Osteoblast (primary cell): ENCODE measurements at places on chromosomes 7 and 10.

DNA sequence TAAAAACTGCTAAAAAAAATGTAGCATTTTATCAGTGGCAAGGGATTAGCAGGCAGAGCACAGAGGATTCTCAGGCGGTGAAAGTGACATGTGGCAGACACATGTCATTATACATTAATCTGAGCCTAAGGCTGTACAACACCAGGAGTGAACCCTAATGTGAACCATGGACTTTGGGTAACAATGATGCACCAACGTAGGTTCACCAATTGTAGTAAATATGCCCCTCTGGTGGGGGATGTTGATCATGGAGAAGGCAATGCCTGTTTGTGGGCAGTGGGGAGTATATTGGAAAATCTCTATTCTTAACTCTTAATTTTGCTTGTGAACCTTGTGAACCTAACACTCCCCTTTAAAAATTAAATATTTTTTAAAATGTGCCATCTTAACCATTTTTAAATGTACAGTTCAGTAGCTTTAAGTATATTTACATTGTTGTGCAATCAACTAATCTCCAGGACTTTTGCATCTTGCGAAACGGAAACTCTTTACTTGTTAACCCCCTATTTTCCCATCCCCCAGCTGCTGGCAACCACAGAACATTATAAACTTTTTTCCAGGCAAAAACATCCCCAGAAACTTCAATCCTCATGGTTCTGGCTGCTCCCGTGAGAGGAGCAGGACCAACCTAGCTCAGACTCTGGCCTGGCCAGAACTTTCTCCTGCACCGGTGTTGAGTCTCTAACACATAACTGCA lies 29.9 kb downstream of the LRRC20 start:
- DNase-seq: no peak

DNA sequence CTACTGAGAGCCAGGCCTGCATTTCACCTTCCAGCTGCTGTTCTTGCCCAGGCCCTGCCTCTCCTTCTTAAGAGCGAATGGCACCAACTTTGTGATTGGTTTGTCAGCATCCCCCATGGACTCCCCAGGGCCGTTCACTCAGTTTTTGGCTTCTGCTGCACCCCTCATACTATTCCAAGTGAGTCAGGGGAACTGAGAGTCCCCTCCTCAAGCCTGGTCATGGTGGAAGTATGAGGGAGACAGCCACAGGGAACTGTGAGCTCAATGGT lies 62.4 kb upstream of the ANTXRL start:
- no peak for DNase-seq

DNA sequence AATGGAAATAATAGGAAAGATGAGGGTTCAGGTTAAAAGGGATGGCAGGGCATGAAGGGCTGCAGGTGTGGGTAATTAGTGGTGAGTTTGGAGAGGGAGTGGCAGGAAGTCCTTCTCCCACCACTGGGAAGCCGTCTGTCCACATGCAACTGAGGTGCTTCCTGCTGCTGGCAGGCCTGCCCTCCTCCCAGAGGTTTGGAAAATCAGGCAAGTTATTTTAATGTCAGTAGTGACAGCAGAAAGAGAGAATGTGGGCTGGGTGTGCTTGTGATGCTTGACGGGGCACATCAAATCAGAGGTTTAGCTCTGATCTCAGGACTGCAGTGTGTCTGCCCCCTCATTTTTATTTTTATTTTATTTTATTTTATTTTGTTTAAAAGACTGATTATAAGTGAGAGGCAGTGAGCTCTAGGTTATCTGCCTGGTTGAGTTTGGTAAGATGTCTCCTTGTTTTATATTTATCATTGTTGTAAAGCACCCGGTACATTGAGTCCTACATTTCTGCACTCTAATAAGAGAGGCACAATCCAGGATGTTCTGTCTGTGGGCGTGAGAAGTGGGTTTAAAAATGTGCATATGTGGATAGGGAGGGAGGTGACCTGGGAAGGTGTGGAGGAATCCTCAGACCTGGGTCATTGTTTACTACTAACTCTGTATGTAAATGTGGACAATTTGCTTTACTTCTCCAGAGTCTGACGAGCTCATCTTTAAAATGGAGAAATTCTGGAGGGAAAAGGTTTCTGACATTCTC lies 504.4 kb downstream of the LRMDA start:
- DNase-seq: no peak

DNA sequence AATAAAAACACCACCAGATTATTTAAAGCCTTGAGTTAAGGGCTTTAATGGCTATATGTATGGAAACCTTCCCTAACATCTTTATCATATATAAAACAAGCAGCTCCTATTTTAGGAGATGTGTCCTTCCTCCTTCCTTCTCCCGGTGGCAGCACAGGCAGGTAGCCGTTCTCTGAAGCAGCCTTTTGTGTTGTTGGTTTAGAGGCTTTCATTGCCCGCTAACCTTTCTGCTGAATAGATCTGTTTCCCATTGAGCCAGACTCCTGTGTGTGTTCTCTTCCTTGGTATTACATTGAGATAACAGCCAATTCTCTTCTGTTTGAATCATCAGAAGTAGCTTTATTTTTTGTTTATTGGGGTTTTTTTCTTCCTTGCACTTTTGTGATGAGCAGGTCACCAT lies 131.3 kb downstream of the CACNB2 start:
- DNase-seq: no peak

- peak; percentile 96 for DNase-seq
Measured at GRCh38 chr7:129948877-129949291, 3.9 kb downstream of the UBE2H start.
